Kidney epithelial cell (primary cell): ENCODE measurements at places on chromosomes 7 and 10.

- no peak for DNase-seq
These were observed 38.1 kb downstream of the USP54 start for GRCh38 chr10:73552819-73553715.

GRCh38 chr7:15167912-15168311 is 265.4 kb upstream of the DGKB start:
- no peak for DNase-seq

GRCh38 chr7:129780257-129780973 is 168.9 kb downstream of the NRF1 start:
- peak; percentile 43 for DNase-seq

GRCh38 chr10:790821-791551 is 101.5 kb upstream of the DIP2C start:
- DNase-seq, result no peak

GRCh38 chr10:7260412-7260900 is 150.4 kb downstream of the SFMBT2 start:
- DNase-seq, result peak; percentile 18

GRCh38 chr7:80942261-80943041 is 23.6 kb upstream of the SEMA3C start:
- peak; percentile 100 for DNase-seq

GRCh38 chr7:135704698-135705097 is 23.3 kb downstream of the SLC13A4 start:
- no peak for DNase-seq

DNA sequence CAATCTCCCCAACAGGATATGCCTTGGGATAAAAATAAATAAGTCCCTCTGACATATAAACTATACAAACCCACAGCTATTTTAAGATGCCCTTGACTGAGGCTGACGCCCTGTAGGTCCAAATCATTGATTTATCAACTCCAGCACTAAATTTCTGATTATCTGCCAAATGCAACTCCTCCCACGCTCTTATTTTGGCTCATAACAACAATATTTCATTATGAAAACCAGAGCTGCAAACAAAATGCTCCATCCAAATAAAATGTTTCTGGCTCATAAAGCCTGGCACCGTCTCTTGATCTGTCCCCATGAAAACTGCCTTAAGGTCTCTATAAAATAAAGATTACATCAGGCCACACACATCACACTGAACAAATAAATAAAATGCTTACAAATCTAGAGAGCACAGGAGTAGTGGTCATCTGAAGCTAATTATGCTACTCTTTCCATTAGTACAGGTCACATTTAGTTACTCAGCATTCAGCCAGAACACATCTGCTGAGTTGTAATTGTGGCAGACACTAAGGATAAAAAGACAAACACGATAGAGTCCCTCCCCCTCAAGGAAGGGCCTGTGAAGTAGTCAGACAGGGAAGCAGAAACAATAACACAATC is 28.8 kb downstream of the CACUL1 start:
- no peak for DNase-seq

GRCh38 chr7:4850262-4850795 is 11.5 kb downstream of the PAPOLB start:
- DNase-seq, result no peak

- DNase-seq, result no peak
These were observed 661 bp downstream of the HECTD2 start for GRCh38 chr10:91410638-91411371.

GRCh38 chr7:31382722-31383121 is 42.2 kb upstream of the NEUROD6 start:
- no peak for DNase-seq

- DNase-seq, result no peak
These were observed 510.1 kb downstream of the ARL4A start for GRCh38 chr7:13197501-13197900.

DNA sequence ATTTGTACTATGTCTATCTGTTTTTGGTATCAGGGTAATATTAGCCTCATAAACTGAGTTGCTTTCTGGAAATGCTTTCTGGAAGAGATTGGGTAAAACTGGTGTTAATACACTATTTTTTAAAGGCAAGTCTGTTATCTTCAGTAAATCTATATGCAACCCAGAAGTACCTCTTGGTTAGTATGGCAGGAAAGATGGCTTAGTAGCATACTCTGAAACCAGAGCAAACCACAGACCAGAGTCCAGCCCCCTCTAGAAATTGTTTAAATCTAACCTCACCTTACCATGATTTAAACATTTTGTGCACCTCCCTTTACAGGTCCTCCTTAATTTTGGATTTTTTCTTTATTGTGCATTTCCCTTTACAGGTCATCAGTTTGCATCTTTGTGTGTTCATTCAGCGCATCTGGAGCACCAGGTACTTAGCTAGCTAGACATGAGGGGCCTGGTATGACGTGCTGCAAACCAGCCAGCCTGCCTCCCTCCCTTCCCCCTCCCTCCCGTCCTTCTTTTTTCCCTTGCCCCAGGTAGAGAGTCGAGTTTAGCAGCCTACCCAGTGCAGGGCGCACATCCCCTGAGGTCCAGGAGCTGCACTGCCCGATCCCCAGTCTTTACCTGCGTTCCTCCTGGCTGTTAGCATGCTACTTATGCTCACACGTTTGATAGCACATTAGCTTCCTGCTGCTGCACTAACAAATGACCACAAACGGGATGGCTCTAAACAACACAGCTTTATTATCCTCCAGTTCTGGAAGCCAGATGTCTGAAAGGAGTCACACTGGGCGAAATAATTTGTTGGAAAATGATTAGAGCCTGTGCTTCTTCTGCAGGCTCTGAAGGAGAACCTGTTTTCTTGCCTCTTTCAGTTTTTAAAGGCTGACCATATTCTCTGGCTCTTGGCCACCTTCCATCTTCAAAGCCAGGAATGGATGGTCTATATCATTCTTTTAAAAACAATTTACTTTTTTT is 299.9 kb upstream of the HABP2 start:
- no peak for DNase-seq

DNA sequence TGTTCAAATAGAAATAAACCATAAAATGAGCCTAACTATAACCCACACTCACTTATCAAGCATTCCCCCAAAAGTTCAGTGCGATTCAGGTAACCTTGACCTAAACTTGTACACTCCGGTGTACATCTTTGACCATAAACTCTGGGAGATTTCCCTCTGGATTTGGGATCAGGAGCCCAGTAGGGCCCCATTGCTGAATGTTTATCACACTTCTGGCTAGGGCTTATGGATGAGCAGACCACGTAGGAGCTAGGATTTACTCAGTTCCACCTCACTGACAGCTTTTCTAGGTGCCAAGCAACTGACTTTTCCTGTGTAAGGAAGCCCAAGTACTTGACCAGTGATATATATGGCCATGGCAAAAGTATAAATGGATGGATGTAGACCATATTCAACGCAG is 113.7 kb downstream of the SVOPL start:
- no peak for DNase-seq

- no peak for DNase-seq
These were observed 2.3 kb downstream of the TMEM184A start for GRCh38 chr7:1553512-1554210.

DNA sequence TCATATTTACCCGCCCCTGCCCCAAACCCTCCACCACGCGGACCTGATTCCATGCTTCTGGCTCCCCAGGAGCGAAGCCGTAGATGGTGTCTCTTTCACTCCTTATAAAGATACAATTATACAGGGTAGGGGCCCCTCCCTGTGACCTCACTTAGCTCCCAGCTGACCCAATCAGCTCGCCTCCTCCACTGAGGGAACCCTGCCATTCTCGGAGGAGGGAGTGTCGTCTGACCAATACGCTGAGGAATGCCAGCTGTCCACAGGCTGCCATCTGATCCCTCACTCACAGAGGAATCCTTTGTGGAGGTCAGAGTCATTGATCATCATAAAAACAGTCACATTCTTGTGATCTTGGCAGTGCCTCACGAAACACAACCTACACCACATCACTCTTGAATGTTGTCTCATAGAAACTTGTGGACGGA is 67.5 kb upstream of the INSIG1 start:
- peak; percentile 99 for DNase-seq

GRCh38 chr10:60566096-60566495 is 176.4 kb upstream of the ANK3 start:
- DNase-seq, result no peak

- DNase-seq, result no peak
These were observed 99.5 kb downstream of the CCNY start for GRCh38 chr10:35435824-35436223.

GRCh38 chr7:13742126-13742525 is 247.3 kb downstream of the ETV1 start:
- peak; percentile 16 for DNase-seq

DNA sequence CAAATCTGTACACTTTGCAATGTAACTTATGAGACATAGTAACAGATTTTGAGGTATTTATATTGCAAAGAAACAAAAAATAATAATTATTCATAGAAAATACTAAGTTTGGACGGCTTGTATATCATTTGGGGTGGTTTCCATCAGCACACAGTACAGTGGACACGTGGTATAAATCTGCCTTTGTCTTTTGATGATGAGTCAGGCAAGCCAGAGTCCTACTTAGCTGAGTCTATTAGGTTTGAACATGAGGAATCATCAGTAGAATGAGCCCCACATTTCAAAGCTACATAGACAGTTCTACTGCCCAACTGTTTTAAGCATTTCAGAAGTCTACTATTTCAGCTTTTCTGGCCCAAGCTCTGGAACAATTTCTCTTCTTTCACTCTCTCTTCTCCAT is 803.2 kb downstream of the PHTF2 start:
- no peak for DNase-seq

GRCh38 chr10:3886641-3887251 is 101.7 kb upstream of the KLF6 start:
- DNase-seq, result peak; percentile 89

DNA sequence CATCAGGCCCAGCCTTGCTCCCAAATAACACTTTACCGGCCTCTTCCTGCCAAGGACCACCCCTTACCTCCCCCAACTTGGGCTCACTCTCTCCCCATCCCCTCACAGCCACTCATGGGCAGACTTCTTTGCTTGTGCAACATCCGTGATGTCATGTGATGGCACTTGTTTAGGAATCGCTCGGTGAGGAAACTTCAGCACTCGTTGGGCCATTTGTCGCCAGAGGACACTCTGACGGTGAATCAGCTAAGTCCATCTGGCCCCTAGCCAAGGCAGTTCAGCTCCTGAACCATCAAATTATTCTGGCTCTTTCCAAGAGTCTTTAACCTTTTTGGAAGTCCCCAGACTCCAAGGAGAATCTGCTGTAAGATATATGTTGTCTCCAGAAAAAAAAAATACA is 19.2 kb downstream of the BTBD16 start:
- no peak for DNase-seq

- no peak for DNase-seq
These were observed 7.0 kb downstream of the PKD1L1 start for GRCh38 chr7:47941136-47941844.

GRCh38 chr7:105212212-105212611 is 176.5 kb downstream of the SRPK2 start:
- DNase-seq, result no peak

DNA sequence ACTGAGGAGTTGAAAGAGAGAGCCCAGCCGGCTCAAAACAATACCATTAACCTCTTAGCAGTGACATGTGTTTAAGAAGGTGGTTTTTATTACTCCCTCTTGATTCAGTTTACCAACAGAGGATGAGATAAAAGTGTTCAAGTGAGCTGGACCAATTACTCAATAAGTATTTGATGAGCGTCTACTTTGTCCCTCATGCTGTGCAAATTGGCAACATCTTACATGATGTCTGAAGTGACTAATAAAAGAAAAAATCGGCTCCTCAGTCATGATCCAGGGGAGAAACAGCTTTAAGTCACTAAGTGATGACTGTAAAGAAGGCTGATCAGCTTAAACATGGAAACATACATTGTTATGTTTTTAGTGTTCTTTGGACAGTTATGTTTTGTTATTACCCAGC is 7.8 kb downstream of the WNT16 start:
- DNase-seq, result no peak

- DNase-seq, result no peak
These were observed 48.5 kb upstream of the LMTK2 start for GRCh38 chr7:98058186-98058585.

- no peak for DNase-seq
These were observed 173.5 kb downstream of the TSPAN12 start for GRCh38 chr7:120684463-120684862.

DNA sequence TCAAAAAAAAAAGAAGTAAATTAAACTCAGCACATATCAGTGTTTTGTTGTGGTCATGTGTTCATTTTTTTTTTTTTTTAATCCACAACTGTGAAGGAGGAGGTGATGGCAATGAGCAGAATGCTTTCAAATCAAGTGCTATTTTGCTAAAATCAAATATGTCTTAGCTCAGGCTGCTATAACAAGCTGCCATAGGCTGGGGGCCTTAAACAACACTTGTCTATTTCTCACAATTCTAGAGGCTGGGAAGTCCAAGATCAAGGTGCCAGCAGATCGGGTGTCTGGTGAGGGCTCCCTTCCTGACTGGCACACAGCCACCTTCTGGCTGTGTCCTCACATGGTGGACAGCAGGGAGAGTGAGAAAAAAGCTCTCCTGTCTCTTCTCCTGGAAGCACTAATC is 203.9 kb downstream of the FAM107B start:
- DNase-seq, result no peak

- no peak for DNase-seq
These were observed 17.9 kb downstream of the COPG2 start for GRCh38 chr7:130650611-130651120.

DNA sequence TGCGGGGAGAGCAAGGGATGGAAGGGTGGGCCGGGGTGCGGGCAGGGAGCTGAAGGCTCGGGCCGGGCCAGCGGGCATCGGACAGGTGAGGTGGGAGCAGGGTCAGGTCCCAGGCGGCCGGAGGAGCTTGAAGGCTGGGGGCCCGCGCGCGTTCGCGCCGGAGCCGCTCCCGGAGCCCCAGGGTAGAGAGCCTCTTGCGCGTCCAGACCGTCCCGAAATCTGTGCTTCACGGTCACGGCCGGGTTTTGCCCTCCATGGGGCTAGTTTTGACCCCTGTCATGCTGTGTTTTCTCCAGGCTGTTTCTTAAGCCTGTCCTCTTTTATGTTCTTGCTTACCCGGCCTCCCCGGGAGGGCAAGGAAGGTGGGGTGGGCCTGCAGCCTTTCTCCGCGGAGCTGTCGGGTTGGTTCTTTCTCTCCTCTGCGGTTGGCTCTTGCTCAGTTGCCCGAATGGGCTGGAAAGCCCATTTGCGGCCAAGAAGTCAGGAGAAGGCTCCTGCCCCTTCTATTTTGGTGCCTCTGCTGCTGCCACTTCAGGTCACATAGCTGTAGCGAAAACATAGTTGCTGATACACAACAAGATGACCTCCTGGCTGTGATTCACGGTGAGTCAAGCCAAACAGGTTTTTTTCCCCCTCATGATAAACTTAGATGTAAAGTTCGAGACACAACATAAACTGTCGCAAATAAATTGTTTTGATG is 650 bp downstream of the UBE2D1 start:
- DNase-seq, result peak; percentile 16

DNA sequence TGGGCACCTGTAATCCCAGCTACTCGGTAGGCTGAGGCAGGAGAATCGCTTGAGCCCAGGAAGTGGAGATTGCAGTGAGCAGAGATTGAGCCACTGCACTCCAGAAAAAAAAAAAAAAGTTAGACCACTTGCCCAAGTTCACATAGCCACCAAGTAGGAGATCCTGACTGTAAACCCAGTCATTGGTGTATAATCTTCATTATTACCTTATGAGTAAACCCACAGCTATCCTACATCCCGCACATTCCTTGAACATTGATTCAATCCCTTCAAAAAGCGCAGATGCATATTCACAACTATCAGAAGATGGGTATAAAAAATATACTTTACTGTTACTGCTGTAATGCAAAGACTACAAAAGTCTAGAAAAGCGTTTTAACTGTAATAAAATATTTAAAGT is 512.9 kb downstream of the SUGCT start:
- DNase-seq, result no peak

- no peak for DNase-seq
These were observed 32.3 kb downstream of the ORC5 start for GRCh38 chr7:104175361-104175984.
